ENCODE measurements at places on chromosomes 5 and 9. TPM values are rescaled to one million over a fixed set of nuclear protein-coding genes. Genes with fewer than 3 reads are reported as not detected.

Gene PTGES
- 3.0 TPM for polyA plus RNA-seq

Gene SLC4A9
- not detected for polyA plus RNA-seq

Gene TPPP
- 3.7 TPM for polyA plus RNA-seq

Gene FABP6
- polyA plus RNA-seq, result not detected

Gene SLCO6A1
- polyA plus RNA-seq, result 0.32 TPM

Gene WDR38
- not detected for polyA plus RNA-seq

Gene FRMD3
- polyA plus RNA-seq, result 70.7 TPM
